Effector memory CD4-positive, alpha-beta T cell (primary cell): ENCODE measurements at places on chromosomes 5 and 9.

DNA sequence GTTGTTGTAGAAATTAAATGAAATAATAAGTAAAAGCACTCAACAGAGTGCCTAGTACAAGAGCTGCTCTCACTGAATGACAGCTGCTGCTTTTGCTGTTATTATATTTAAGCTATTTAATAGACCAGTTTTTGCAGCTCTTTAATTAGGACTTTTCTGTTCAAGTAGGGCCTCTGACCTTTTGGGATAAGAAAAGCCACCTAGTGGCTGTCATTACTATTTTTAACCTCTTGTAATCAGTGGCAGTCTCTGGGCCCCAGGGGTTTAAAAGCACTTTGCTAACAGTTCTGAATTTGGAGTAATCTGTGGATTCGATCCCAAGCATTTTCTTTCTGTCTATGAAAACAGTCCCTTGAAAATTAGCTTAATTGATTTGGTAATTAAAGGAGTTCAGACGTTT is 121.1 kb downstream of the NUDT12 start:
- DNase-seq: no peak

GRCh38 chr9:109918339-109919163 is 138.6 kb downstream of the PALM2AKAP2 start:
- no peak for DNase-seq

GRCh38 chr9:133982971-133983720 is 9.0 kb downstream of the VAV2 start:
- DNase-seq: no peak

DNA sequence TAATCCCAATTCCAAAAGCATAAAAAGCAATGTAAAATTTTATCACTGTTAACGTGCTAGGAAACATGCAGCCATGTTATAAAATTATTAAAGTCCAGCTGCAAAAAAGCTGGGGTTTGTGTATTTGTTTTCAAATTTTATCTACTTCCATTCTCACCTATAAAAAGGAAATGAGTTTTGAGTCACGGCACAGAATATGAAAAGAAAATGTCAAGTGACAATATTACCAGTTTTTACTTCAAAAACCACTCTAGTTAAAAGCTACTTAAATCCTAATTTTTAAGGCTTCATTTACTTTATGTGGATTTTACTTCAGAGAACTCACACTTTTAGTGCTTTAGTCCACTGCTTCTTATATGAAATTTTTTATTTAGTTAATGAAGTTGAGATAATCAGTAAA is 72.7 kb upstream of the IFNE start:
- DNase-seq: no peak

GRCh38 chr5:149724130-149724840 is 5.8 kb upstream of the PPARGC1B start:
- no peak for DNase-seq

- peak; percentile 36 for DNase-seq
Observed at GRCh38 chr5:32443541-32444430, 754 bp downstream of the ZFR start.

DNA sequence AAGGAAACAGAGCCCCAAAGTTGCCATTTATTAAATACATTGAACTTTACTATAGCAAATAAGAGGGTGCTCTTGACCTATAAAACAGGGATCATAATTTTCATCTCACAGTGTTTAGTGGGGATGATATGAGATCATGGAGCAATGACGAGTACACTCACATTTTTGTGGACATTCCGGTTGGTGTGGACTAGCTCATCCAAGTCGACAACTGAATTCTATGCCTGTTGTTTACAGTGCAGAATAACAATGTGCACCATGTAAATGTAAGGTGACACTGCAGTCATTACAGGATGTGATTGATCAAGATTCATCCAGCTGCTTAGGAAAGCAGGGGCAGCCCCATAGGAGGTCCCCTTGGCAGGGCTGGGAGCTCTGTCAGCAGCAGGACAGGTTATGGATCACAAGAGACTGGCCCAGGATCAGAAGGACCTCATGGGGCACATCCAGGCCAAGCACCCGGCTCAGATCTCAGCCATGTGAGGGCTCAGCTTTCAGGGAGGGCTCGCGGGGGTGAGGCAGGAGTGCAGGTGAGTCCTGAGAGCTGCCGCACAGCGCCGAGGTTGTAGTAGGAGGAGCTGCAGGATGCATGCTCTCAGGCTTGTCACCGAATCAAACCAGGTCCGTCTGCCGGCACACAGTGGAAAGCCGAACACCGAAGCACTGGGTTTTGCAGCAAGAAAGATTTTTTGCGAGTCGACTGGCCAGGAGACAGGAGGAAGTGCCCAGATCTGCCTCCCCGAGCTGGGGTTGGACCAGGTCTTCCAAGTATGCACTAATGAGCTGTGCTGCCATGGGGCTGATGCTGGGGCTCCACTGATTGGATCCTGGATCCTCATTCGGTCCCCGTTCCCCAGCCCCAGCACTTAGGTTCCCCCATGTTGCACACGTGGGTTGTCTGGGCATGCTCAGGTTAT is 28.2 kb downstream of the MRPL36 start:
- no peak for DNase-seq

DNA sequence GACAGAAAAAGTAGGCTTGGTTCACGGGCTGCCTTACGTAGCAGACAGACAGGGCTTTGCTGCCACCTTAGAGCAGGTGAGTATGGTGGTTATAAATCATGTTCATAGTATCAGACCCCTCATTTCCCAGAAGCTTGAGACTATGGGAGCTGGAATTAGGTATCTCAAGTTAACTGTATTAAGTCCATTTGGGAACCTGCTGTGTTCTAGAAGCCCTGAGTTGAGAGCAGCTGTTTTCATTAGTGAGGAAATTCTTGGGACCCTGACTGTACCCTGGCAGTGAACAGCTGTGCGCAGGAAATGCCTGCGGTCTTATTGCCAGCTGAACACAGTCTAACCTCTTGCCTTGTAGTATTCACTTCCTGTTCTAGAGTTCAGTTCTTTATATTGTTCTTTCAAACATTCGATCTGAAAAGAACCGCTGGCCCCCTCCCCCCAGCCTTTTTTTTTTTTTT is 29.8 kb downstream of the UGCG start:
- peak; percentile 26 for DNase-seq

DNA sequence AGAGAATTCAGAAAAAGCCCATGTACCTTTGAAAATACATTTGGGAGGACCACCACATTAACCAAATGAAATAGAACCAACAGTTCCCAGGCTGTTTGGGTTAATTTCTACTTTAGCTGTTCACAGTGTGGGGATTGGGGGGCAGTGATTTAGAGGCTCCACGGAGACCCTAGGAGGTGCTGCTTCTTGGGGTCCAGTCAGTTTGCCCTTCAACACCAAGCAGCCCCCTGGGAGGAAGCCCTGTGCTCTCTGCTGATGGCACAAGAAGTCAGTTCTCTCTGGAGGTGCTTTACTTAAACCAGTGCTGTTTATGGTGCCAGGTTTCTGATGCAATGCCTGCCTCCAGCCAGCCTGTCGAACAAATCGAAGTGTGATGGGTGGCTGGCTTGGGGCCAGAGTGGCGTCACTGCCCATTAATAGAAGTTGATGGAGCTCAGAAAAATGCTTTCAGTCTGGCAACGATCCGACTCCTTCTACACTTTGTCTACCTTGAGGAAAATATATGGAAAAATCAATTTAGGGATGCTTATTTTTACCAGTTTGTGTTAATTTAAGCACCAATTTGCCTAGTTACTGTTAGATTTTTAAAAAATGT is 134.0 kb downstream of the SNX18 start:
- DNase-seq: no peak

- DNase-seq: no peak
Observed at GRCh38 chr5:84242286-84242685, 142.4 kb downstream of the EDIL3 start.

DNA sequence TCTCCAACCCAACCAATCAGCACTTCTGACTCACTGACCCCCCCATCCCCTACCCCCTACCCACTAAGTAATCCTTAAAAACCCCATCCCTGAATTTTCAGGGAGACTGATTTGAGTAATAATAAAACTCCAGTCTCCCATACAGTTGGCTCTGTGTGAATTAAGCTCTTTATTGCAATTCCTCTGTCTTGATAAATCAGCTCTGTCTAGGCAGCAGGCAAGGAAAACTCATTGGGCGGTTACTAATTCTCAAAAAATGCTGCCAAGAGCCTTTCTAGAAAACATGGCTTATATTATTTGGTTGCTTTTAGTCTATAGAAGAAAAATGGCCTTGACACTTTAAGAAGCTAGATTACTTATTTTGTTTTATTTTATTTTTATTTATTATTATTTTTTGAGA is 131.7 kb downstream of the SUSD1 start:
- DNase-seq: no peak

- DNase-seq: no peak
Observed at GRCh38 chr9:127277099-127277498, 12.5 kb downstream of the GARNL3 start.

DNA sequence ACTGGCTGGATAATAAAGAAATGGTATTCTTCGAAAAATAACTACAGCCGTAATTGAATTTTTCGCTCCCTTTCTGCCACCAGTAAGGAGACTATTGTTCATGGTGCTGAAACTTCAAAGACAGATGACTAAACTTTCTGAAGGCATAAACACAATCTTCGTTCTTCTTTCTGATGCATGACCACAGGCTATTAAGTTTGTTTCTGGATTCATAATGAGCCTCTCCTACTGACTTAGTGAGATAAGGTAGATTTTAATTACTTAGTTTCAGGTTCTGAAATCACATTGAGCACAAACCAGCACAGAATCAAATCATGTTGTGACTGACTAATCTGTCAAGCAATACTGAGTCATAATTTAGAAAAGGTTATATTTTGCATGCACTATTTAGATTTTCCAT is 441.8 kb upstream of the CCNG1 start:
- no peak for DNase-seq

- DNase-seq: no peak
Observed at GRCh38 chr5:178324481-178325310, 92.1 kb upstream of the PHYKPL start.

DNA sequence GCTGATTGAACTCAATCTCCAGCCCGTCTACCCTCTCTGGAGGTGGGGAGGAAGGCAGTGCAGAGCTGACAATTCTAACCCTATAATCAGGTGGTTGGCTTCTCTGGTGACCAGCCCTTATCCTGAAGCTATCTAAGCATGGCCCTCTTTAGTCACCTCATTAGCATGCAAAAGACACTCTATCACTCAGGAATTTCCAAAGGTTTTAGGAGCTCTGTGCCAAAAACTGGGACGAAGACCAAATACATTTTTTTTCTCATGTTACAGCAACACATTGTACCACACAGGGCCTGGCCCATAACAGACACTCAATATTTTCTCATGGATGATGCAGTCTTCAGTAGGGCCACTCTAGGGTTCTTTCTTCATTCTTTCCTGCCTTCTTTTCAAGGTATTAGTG is 118.8 kb upstream of the VLDLR start:
- no peak for DNase-seq
